ENCODE measurements at places on chromosomes 13 and 19.

DNA sequence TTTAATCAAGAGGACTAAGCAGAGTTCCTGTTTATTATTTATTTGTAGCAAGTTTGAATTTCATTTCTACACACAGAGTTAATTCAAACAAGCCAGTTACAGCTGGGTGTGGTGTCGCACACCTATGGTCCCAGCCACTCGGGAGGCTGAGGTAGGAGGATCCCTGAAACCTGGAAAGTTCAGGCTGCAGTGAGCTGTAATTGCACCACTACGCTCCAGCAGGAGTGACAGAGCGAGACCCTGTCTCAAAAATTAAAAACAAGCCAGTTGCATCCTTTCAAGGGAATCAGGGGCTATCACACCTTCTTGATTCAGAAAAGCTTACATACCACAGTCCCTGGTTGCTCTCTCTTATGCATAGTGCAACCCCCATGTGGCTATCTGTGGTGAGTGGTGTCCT lies 19.8 kb downstream of the ZNF586 start:
- DNase-seq, result no peak

DNA sequence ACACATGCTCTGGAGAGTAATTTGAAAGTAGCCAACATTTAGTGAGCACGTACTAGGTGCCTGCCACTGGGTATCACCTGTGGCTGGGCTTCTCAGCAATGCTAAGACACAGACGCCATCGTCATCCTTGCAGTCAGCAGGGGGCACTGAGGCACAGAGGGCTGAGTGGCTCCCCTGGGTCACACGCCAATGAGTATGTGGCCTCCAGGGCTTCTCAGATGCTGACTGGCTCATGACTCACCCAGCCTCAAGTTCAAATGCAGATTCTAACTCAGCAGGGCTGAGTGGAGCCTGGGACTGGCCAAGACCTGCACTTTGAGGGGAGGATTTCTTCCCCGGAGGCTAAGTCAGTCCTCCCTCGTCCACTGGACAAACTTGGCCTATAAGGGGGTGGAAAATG lies 115.1 kb upstream of the CACNA1A start:
- peak; percentile 73 for DNase-seq

- DNase-seq, result no peak
Observed at GRCh38 chr13:102792396-102792795, 6.4 kb downstream of the POGLUT2 start.

GRCh38 chr13:81021284-81021840 lies 680.4 kb upstream of the SPRY2 start:
- DNase-seq, result no peak

DNA sequence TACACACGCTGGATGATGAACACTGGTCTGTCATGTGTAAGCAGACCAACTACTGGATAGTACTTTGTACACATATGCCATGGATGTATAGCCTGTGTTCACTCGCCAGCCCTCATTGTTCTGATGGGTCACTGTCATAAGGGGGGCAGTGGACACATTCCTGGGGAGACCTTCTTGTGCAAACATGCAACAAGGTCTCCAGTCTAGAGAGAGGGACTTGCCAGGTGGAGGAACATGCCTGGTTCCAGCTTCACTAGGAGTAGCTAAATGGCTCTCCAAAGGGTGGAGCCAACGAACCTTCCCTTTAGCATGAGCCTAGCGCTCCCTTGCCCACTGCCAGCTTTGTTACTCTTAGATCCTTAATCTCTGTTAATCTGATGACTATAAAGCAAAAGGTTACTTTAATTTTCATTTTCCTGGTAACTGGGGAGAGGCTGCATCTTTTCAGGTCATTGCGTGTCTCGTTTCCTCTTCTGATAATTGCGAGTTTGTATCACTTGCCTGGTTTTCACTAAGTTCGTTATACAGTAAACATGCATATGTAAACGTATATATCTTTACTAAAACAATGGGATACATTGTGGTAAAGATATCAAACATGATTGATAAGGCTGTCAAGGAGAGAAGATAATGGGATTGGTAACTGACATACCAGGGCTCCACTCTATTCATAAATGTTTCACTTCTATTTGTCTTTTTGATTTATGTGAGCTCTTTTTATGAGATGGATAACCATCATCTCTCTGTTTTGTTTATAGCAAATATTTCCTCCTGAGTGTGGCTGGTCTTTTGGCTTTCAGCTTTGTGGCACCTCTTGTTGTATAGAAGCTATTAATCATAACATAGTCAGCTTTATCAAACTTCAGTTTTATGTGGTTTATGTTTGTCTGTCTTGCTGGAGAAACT lies 235.2 kb upstream of the SGCG start:
- DNase-seq, result no peak

DNA sequence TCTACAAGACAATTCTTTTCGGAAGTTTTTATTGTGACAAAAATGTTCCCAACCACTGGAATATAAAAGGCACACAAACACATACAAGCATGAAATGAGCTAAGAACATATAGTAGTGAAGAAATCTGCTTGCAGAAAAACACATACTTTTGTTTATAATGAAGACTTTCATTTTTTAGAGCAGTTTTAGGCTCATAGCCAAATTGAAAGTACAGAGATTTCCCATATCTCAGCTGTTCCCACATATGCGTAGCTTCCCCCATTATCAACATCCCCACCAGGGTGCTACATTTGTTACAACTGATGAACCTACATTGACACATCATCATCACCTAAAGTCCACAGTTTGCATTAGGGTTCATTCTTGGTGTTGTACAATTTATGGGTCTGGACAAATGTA lies 249.4 kb downstream of the KCTD12 start:
- no peak for DNase-seq

DNA sequence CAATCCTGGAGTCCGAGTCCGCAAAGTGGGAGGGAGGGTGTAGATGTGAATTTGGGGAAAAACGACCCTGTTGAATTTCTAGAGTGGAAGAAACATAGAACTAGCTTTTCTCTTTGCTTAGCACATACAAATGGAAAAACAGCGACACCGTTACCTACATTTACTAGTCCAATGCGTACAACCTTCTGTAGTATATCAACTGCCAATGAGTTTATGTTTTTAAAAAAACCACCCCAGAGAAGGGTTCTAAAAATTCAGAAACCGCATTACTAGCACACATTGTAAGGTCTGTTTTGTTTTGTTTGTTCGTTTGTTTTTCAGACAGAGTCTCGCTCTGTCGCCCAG lies 332 bp upstream of the SUPT20H start:
- DNase-seq, result no peak

- no peak for DNase-seq
Observed at GRCh38 chr19:53132141-53132991, at the start of gene ZNF415. TSS of gene ZNF415 (minus strand) at chr19:53132910. CDS start at chr19:53122676, 10,234 bp downstream.

DNA sequence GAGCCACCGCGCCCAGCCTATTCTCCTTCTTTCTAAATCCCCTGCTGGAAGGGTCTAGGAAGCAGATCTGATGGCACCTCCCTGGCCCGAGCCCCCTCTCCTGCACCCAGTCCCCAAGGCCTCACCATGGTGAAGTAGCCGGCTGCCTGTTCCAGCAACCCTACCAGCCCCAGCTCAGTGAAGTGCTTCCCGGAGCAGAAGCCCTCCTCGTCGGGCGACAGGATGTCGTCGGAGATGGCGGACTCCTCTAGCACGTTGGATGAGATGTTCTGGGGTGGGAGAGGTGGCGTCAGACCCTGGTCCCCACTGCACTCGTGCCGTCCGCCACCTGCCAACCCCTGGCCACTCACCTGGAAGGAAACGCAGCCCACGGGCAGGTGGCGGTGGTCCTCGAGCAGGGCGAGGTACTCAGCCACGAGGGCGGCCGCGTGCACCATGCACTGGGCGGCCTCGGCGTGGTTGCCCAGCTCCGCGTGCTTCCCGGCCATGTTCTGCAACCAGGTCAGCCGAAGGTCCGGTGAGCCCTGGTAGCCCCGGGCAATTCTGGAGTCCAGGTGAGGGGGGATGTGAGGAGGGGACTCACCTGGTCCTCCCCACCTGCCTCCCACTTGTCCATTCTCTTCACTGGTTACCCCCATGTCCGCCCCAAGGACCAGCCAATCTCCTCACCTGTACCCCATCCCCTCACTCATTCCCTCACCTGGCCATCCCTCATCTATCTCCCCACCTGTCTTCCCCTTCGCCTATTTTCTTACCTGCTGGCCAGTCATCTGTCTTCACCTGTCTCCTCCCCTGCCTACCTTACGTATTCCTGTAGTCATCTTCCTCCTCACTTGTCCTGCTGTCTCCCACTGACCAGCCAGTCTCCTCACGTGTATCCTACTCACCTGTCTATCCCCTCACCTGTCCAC lies 11.5 kb upstream of the KANK2 start:
- DNase-seq, result no peak

- DNase-seq, result no peak
Observed at GRCh38 chr19:7434391-7434790, 54.4 kb downstream of the PEX11G start.

- DNase-seq, result no peak
Observed at GRCh38 chr19:50717026-50717723, 2.4 kb downstream of the SHANK1 start.

- DNase-seq, result no peak
Observed at GRCh38 chr19:8877854-8878705, 45.9 kb downstream of the MBD3L1 start.

DNA sequence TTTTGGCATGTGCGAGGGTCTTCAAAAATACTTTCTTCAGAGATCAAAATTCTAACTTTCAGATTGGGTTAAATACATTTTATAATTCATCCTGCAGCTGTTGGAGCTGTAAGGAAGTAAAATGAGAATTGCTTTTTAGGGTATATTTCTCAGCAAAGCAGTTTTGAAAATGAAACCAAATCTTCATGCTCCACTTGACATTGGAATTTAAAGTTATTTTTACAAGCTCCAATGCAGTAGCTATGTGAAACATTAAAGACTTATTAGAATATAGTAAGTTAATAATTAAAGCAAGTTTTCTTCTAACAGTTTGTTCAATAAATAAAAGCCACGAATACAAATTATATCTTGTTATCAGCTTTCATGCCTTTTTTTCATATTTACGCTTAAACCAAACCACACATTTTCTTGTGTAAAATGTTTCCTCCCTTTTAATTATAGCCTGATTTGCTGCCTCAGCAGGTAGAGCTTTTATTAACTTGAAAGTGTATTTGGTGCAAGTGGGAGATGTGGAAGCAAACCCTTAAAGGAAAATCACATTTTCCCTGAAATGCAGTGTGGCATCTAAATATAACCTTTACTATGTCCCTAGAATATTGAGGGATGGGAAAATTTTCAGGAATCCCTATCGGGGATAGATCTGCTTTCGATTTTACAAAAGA lies 12.4 kb upstream of the MICU2 start:
- DNase-seq, result no peak

DNA sequence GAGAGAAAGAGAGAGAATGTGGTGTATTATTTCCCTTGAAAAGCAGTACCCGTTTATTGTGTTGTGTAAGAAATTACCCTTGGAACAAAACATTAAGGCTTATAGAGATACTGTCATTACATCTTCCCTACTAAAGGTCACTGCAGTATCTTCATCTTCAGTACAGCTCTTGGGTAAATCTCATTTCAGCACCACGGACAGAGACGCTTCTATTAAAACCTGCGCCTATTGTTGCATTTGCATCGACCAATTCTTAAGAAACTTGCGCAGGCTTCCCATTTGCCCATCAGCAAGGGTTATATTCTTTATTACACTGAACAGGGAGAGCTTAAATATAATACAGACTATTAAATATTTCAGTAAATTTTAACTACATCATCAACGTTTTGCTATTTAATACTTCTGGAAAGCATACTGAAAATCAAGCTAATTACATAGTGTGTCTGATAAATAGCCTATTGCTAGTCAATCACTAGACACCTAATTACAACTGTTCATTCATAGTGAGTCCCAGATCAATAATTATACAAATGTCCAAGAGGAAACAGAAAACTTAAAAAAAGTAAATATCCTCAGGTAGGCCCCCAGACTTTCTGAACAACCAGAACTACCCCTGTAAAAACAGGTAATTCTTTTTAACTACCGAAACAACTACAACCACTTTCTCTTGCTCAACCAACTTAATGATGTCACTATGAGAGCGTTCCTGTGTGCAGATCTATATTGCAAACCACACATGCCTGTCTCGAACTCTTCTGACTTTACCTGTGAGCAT lies 350.6 kb downstream of the LIG4 start:
- DNase-seq, result no peak

GRCh38 chr19:17824339-17824738 lies 3.0 kb upstream of the INSL3 start:
- no peak for DNase-seq

- no peak for DNase-seq
Observed at GRCh38 chr13:88450515-88450914, 779.3 kb downstream of the SLITRK5 start.

- no peak for DNase-seq
Observed at GRCh38 chr13:110113284-110113764, 193.6 kb downstream of the COL4A1 start.

- DNase-seq, result no peak
Observed at GRCh38 chr19:7668842-7669241, at the start of gene RETN. TSS of gene RETN (plus strand) at chr19:7669049. CDS start at chr19:7669327, 278 bp downstream.

DNA sequence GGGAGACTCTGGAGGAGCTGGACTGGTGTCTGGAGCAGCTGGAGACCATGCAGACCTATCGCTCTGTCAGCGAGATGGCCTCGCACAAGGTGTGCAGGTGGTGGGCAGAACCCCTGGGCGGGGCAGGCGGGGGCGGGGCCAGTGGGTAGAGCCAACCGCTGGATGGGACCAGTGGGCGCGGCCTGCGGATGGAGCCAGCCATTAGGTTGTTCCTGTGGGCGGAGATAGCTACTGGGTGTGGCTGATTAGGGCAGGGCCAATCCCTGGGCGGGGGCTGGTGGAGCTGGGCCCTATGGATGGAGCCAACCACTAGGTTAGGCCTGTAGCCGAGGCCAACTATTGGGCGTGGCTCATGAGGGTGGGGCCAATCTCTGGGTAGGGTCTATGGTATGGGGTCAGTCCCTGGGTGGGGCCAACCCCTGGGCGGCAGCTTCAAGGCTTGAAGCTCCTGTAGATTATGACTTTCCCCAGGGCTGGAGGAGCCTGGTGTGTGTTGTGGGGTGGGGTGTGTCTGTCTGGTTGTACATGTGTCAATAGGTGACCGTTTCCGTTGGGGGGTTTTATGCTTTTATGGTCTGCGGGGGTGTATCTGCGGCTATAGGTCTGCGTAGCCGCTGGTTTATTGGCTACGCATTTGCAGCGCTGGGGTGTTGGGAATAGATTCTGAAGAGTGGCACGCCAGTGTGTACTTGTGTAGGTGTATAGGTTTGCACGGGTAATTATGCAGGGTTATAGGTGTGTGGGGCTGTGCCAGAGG lies 30.7 kb downstream of the PDE4A start:
- no peak for DNase-seq

GRCh38 chr13:110637747-110638146 lies 22.4 kb downstream of the NAXD start:
- DNase-seq, result no peak
